ENCODE measurements at places on chromosomes 1 and 21. TPM values are rescaled to one million over a fixed set of nuclear protein-coding genes. Genes with fewer than 3 reads are reported as not detected.

GCSAML gene
- not detected for total RNA-seq

TMPRSS15 gene
- not detected for total RNA-seq

SPRR1B gene
- total RNA-seq: not detected

USP21 gene
- total RNA-seq: 41.9 TPM

CA6 gene
- total RNA-seq: not detected

OR2L3 gene
- not detected for total RNA-seq

CFHR2 gene
- not detected for total RNA-seq

DUSP10 gene
- 1.4 TPM for total RNA-seq

RPL5 gene
- 446 TPM for total RNA-seq

CFHR3 gene
- not detected for total RNA-seq

TDRD5 gene
- total RNA-seq: 2.4 TPM

WNT2B gene
- 1.6 TPM for total RNA-seq

LPGAT1 gene
- total RNA-seq: 85.4 TPM

KRTAP19-3 gene
- not detected for total RNA-seq

KRTAP21-1 gene
- total RNA-seq: not detected

All from Panc1 (cell line).